Right atrium auricular region (tissue), 2 donors: ENCODE measurements at places on chromosomes 5 and 9. TPM values are rescaled to one million over a fixed set of nuclear protein-coding genes. Genes with fewer than 3 reads are reported as not detected.

DNA sequence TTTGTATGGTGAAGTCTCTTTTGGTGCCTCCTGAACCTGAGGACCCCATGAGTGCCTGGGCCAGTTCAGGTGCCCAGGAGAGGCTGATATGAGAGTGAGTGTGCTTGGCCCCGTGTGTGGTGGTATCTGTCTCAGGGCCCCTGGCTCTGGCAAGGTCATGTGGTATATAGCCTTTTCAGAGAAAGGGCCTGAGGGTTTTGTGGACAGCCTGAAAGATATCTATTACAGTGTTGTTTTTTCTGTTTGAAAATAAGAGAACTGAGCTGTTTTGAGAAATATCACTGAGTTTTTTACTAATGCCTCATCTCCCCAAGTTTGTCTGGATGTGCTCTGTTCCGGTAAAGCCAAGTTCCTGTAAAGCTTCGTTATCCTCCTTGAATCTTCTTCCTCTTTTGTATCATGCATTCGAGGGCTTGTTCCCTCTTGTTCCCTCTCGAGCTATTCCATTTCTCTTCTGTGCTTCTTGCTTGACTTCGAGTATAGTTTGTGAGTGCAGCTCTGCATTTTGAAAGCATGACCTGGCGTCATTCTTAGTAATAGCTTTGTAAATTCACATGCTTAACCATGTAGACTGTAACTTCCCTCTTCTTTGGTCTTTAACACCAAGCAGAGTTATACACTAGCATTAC, 122.3 kb downstream of the MAST4 start:
- no peak for DNase-seq
- no peaks in the 10 kb centered on the region for H3K4me1 ChIP-seq
- H3K27ac ChIP-seq = no peak overlapping the region
- H3K36me3 ChIP-seq = no peaks in the 10 kb centered on the region
- no peaks in the 10 kb centered on the region for H3K27me3 ChIP-seq

Gene HTR4
- 4.3 TPM for total RNA-seq

Gene TRPM3
- total RNA-seq = 0.59 TPM

GRCh38 chr5:51381761-51382474, 1.3 kb upstream of the ISL1 start:
- no peak for DNase-seq
- H3K27ac ChIP-seq = no peak overlapping the region
- no peak overlapping the region for H3K4me3 ChIP-seq
- H3K4me1 ChIP-seq = no peaks in the 10 kb centered on the region

Gene SLIT3
- total RNA-seq = 66.1 TPM

Gene ACSL6
- total RNA-seq = 1.6 TPM

- no peak for DNase-seq
- H3K27ac ChIP-seq = no peak overlapping the region
- no peaks in the 10 kb centered on the region for H3K36me3 ChIP-seq
- H3K4me1 ChIP-seq = no peaks in the 10 kb centered on the region
Observed at GRCh38 chr5:24712947-24713346, 68.2 kb upstream of the CDH10 start.

DNA sequence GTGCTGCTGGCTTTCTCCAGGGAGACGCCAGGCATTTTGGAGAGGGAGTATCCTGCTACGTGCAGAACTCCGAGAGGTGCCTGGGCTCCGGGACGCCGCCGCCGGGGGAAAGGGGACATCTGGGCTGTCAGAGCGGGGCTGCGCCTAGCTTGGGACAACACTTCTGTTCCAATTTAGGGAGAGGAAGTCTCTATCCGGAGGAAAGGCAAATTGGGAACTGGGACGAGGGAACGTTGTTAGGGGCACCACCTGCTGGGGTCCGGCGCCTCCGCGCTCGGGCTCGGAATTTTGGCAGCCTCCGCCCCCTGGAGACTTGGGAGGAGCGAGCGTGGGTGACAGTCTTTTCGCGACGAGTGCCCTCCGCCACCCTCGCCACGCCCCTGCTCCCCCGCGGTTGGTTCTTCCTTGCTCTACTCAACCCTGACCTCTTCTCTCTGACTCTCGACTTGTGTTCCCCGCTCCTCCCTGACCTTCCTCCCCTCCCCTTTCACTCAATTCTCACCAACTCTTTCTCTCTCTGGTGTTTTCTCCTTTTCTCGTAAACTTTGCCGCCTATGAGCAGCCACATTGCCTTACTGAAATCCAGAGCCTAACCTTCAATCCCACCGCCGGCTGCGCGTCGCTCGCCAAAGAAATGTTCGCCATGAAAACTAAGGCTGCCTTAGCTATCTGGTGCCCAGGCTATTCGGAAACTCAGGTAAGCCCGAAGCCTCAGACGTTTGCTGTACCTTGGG, 1.6 kb downstream of the TSLP start:
- H3K27me3 ChIP-seq = no peaks in the 10 kb centered on the region
- H3K4me1 ChIP-seq = no peaks in the 10 kb centered on the region
- peak overlapping the region; percentile 56 for H3K4me3 ChIP-seq

GRCh38 chr5:110840347-110840960, 101.6 kb downstream of the SLC25A46 start:
- no peak overlapping the region for H3K4me3 ChIP-seq
- no peaks in the 10 kb centered on the region for H3K36me3 ChIP-seq
- no peaks in the 10 kb centered on the region for H3K4me1 ChIP-seq
- DNase-seq = no peak
- no peaks in the 10 kb centered on the region for H3K27me3 ChIP-seq

GRCh38 chr5:32160228-32160627, 13.9 kb downstream of the GOLPH3 start:
- no peak overlapping the region for H3K27ac ChIP-seq
- no peaks in the 10 kb centered on the region for H3K27me3 ChIP-seq
- no peak overlapping the region for H3K4me3 ChIP-seq
- no peaks in the 10 kb centered on the region for H3K36me3 ChIP-seq

GRCh38 chr5:154944716-154945115, 3.8 kb downstream of the MRPL22 start:
- no peaks in the 10 kb centered on the region for H3K36me3 ChIP-seq
- no peak overlapping the region for H3K27ac ChIP-seq
- H3K4me1 ChIP-seq = no peaks in the 10 kb centered on the region
- no peak overlapping the region for H3K4me3 ChIP-seq
- no peaks in the 10 kb centered on the region for H3K27me3 ChIP-seq

DNA sequence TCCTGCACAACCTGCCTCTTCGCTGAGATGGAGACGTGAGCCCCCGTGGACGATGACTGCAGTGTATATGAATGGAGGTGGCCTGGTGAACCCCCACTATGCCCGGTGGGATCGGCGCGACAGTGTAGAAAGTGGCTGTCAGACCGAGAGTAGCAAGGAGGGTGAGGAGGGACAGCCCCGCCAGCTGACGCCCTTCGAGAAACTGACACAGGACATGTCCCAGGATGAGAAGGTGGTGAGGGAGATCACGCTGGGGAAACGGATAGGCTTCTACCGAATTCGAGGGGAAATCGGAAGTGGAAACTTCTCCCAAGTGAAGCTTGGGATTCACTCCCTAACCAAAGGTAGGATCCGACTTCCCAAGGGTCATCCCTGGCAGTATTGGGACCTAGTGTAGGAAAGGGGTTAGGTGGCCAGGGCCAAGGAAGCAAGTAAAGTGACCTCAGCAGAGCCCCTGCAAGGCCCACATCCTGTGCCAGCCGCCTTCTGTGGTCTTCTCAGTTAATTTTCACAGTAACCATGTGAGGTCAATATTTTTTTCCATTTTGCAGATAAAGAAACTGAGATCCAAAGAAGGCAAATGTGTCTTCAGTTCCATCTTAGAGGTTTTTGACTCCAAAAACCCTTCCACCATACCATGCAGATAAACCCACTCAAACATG, 53.8 kb downstream of the NIM1K start:
- H3K4me3 ChIP-seq = no peak overlapping the region
- no peak overlapping the region for H3K27ac ChIP-seq
- no peaks in the 10 kb centered on the region for H3K36me3 ChIP-seq
- no peak for DNase-seq

Gene BHMT2
- 8.1 TPM for total RNA-seq

- no peaks in the 10 kb centered on the region for H3K36me3 ChIP-seq
- DNase-seq = no peak
- H3K4me1 ChIP-seq = peaks cover 6% of the 10 kb centered on the region
- H3K27ac ChIP-seq = no peak overlapping the region
- H3K4me3 ChIP-seq = no peak overlapping the region
Observed at GRCh38 chr5:2013301-2014057, 130.8 kb upstream of the IRX4 start.

Gene DAB2
- 17.5 TPM for total RNA-seq

DNA sequence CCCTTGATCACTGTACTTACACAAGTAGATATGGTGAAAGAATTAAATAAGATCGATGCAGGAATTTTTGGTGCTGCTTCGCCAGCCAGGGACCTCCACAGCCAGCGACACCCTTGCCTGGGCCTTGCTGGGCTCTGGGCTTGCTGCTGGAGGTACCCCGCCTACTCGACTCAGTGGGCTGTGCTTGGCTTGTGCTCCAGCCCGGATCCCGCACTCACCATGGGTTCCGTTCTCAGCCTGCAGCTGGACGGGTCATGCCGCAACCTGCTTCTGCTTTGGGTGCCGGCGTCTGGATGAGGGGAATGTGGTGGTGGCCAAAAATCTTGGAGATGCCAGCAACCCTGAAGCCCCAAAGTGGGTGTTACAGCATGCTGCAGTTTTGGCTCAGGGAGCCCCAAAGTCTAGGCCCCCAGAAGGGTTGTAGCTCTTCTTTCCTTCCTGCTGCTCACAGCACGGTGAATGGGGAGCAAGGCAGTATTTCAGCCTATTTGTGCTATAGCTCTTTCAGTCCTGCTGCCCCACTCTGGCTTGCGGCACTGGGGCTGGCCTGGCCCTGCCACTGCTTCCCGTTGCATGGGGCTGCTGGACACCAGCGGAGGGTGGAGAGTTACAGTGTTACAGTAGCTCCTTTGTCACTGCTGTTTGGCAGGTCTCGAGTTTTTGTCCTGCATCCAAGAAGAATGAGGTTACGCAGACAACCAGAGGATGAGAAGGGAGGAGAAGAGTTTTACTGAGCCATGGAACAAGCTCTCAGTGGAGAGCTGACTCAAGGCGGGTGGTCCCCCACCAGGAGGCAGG, 48.0 kb downstream of the TARS1 start:
- no peaks in the 10 kb centered on the region for H3K4me1 ChIP-seq
- no peak for DNase-seq
- H3K27ac ChIP-seq = no peak overlapping the region
- no peaks in the 10 kb centered on the region for H3K36me3 ChIP-seq
- no peaks in the 10 kb centered on the region for H3K27me3 ChIP-seq

Gene PCAT7
- not detected for total RNA-seq

Gene LPAR1
- 20.2 TPM for total RNA-seq

GRCh38 chr5:91109634-91110033, 273.5 kb downstream of the ARRDC3 start:
- H3K27ac ChIP-seq = no peak overlapping the region
- no peaks in the 10 kb centered on the region for H3K36me3 ChIP-seq
- H3K4me1 ChIP-seq = peaks cover 24% of the 10 kb centered on the region
- DNase-seq = no peak
- H3K4me3 ChIP-seq = no peak overlapping the region

DNA sequence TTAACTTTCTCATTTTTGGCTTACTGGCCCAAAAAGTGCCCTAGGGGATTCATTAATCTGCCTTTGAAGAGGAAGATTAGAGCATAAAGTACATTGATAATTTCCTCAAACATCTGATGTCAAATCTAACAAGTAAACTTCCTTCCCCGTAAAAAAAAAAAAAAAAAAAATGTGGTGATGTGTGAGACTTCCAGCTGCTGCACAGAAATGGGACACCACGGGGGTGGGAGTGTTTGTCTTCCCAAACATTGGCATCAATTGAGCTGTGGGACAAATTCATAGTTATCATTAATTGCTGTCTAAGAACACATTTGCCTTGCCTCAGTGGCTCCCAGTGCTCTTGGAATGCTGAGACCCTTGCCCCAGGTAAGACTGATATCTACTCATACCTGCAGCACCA, 149.6 kb downstream of the ADAMTS12 start:
- H3K27ac ChIP-seq = no peak overlapping the region
- no peaks in the 10 kb centered on the region for H3K27me3 ChIP-seq
- H3K36me3 ChIP-seq = no peaks in the 10 kb centered on the region
- DNase-seq = no peak

DNA sequence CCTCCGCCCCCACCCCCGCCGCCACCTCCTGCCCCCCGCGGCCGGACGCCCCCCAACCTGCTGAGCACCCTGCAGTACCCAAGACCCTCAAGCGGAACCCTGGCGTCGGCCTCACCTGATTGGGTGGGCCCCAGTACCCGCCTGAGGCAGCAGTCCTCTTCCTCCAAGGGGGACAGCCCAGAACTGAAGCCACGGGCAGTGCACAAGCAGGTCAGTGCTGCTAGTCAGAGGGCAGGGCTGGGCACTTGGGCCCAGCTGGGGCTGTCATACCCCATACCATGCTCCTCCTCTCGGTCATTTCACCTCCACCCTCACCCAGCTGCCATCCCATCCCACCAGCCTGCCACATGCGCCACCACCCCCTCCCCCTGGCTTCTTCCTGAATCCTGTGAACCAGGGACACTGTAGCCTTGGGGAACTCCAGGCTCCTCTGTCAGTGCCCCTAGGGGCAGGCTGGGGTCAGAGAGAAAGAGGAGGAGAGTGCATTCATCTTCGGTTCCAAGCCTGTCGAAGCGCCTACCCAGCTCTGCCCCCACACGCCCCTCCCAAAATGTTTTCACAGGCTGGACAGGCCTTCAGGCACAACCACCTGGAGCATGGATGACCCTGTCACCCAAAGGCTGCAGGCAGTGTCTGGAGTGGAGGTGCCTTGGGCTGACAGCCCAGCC, 122.0 kb downstream of the DAB2IP start:
- peak overlapping the region; percentile 22 for H3K27ac ChIP-seq
- no peaks in the 10 kb centered on the region for H3K27me3 ChIP-seq
- peaks cover 82% of the 10 kb centered on the region for H3K36me3 ChIP-seq
- no peak overlapping the region for H3K4me3 ChIP-seq
- DNase-seq = no peak

Gene SLC45A2
- total RNA-seq = 0.82 TPM

Gene OR13F1
- not detected for total RNA-seq

GRCh38 chr5:54743581-54743980, 226.0 kb downstream of the SNX18 start:
- no peak overlapping the region for H3K4me3 ChIP-seq
- no peaks in the 10 kb centered on the region for H3K36me3 ChIP-seq
- H3K27ac ChIP-seq = no peak overlapping the region
- DNase-seq = no peak
- H3K4me1 ChIP-seq = peaks cover 8% of the 10 kb centered on the region
- H3K27me3 ChIP-seq = no peaks in the 10 kb centered on the region

DNA sequence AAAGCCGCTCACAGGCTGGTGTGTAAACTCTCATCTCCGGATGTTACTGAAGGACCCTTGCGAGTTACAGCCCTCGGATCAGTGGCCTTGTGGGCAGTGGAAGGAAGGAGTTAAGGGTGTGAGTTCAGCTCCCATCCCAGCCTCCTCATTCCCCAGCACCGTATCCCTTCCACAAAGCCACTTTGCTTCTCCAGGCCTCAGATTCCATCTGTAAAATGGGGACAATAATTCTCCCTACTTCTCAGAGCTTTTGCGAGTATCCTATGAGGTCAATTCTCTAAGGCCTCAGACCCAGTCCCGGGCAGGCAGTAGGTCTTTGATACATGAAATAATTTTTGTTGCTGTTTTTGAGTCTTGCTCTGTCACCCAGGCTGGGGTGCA, 141.3 kb downstream of the C9orf50 start:
- peaks cover 48% of the 10 kb centered on the region for H3K4me1 ChIP-seq
- no peaks in the 10 kb centered on the region for H3K27me3 ChIP-seq
- H3K36me3 ChIP-seq = no peaks in the 10 kb centered on the region
- H3K27ac ChIP-seq = peak overlapping the region; percentile 99
